Activated naive CD4-positive, alpha-beta T cell (primary cell): ENCODE measurements at places on chromosomes 6 and 20.

DNA sequence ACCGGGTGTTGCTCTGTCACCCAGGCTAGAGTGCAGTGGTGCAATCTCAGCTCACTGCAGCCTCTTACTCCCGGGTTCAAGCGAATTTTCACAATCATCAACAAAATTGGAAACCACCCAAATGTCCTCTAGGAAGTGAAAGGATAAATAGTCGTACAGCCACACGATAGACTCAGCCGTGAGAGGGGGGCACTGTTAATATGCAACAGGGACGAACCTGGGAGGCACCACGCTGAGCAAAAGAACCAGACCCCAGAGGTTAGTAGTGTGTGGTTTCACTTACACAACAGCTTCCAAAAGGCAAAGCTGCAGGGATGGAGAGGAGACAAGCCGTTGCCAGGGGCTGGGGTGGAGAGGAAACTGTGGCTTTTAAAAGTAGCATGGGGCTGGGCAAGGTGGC is 30.1 kb upstream of the NTSR1 start:
- no peak for DNase-seq

- no peak for DNase-seq
Measured at GRCh38 chr20:35776513-35777101, 4.8 kb downstream of the PHF20 start.

- no peak for DNase-seq
Measured at GRCh38 chr6:68160348-68160747, 474.7 kb upstream of the ADGRB3 start.

DNA sequence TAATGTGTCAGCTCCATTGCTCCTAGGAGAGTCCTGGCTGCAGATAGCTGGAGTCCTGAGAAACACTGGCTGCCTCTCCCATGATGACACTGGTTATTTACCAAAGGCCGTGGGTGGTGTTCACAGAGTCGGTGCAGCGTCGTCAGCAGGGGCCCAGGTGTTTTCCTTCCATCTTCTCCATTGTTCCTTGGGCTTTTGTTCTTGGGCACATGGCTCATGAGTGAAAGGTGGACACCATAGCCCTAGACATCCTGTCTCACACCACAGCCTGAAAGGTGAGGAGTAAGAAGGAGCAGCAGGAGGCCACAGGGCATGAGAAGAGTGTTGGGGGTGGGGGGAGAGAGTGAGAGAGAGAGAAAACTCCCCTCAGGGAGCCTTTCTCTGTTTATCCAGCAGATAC is 9.1 kb downstream of the CST5 start:
- DNase-seq, result no peak

DNA sequence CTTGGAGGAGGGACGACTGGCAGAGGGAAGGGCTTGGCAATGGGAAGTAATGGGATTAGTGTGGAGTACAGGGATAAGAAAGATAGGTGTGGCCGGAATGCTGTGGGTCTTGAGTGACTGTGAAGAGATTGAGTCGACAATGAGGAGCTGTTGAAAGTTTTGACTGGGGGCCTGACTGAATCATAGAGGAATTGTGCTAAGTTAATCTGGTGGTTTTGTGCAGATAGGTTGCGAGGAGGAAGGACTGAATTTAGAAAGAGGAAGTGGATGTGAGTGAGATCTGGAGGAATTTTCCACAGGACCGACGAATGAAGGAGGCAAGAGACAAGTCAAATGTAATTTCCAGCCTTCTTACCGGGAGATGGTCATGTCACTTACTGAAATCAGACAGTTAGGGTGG is 143.9 kb upstream of the RALGAPA2 start:
- DNase-seq, result no peak

GRCh38 chr6:69265706-69266105 is 531.1 kb downstream of the LMBRD1 start:
- DNase-seq, result no peak

DNA sequence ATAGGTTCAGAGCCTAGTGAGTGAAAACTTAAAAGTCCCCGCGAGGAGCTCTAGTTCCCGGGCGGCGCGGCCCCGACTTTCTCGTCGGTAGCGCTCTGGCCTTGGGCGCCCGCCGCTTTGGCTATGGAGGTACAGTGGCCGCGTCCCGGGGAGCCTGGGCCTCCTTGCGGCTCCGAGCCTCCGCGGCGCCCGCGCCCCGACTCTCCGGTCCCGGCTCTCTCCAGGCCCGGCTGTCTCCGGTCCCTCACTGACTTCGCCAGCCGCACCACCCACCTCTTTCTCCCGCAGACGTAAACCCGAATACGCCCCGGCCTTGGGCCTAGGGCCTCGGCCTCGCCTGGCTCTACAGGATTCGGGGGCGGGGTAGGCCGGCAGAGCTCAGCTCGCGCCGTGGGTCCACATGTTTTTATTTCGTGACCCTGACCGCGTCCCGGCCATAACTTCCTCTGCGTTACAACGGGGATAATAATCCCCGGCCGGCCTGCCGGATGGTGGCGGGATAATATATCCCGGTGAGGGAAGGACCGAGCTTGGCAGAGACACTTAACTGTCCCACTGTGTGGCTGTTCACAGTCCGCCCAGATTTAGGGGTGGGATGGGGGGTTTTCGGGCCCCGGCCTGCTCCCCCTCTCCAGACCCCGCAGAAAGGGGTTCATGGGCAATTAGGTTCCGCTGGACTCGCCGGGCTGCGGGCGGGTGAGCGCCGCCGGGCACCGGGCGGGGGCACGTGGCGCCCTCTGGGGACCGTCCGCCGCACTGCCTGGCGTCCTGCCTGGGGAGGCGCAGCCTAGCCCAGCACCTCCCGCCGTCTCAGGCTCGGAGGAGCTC is 10.0 kb upstream of the TBX18 start:
- DNase-seq, result no peak

- DNase-seq, result no peak
Measured at GRCh38 chr20:53804920-53805894, 211.6 kb upstream of the ZNF217 start.
